ENCODE measurements at places on chromosomes 6 and 20.

DNA sequence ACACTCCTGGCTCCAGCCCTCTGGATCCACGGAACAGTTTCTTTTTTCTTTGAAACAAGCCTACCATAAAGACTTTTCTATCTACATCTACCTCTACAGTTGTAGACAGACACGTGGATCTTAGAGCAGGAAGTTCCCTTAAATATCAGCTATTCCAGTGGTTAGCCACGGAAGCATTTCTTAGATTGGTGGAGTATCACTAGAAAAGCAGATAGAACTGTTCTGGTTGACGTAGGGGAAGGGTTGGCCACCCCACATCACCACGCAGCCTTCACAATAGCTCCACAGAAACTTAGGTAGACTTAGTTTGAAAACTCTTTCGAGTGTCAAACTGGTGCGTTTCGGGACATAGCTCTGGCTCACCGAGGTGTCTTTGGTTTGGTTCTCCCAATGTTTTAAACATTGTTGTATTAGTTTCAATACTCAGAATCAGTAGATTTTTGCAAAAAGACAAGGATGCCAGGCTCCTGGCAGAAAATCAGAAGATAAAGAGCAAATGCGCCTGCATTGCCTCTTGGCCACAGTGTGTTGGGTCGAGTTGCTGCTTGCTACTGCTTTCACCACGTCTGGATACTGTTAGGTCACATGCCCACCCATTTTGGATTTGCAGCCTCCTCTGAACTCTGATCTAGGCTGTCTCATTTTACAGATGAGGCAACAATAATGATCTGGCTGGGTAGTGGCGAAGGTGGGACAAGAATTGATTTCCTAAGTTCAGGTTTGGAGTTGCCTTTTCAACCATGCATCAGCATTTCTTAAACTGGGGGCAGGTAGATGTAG is 71.5 kb upstream of the DTNBP1 start:
- no peak for DNase-seq

DNA sequence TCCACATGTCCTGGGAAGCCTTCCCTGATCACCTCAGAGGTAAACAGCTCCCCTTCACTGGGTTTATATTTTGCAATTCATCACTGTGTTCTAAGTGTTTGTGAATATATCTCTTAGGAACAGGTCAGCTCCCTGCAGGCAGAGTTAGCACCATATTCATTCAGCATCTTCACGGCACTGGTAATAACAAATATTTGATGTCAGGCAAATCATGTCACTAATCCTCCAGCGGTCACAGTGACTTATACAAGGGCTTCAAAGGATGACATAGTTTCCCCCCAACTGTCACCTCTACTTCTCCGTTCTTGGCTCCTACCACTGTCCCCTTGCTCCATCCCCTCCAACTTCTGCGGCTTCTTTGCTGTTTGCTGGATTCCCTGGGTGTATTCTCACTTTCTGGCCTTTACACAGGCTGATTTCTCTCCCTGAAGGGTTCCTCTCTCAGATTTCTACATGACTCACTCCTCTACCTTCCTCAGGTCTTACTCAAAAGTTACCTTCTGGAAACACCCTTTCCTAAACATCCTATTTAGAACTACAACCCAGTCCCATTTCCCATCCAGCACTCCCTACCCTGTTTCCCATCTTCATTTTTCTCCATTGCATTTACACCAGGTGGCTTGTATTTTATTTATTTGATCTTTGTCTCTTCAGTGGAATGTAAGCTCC is 66.6 kb downstream of the NHLRC1 start:
- DNase-seq, result no peak

DNA sequence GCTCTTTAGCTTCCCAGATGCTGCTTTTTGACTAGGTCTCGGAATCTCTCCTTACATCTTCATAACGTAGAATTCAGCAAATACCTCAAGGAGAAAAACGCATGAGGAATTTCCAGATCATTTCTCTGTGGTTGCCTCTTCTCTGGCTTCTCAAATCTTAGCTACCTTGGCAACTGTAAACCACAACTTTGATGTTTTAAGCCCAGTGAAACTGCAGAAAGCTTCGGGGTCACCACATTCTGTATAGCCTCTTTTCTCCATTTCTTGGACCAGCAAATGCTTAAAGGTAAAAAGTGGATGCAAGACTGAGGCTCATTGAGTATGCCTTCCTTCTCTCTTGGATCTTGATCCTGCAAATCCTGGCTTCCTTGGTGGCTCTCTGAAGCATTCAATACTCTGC is 125.5 kb upstream of the FBXL4 start:
- DNase-seq, result no peak

DNA sequence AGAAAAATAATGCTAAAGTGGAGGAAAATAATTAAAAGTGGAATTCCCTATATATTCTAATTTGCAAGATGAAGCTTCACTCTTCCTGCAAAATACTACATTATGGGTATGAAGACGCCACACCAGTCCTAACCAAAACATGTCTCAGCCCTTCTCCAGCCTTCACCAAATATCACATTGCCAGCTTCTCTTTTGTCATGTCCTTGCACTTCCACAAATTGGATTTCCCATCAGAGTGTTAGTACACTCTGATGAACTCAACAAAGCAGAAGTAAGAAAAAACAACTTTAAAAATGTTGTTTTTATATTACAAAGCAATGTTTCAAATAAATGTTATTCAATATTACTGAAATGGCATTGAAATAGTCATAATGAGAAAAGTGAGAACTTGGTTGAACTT is 62.4 kb upstream of the RNF146 start:
- DNase-seq, result no peak

DNA sequence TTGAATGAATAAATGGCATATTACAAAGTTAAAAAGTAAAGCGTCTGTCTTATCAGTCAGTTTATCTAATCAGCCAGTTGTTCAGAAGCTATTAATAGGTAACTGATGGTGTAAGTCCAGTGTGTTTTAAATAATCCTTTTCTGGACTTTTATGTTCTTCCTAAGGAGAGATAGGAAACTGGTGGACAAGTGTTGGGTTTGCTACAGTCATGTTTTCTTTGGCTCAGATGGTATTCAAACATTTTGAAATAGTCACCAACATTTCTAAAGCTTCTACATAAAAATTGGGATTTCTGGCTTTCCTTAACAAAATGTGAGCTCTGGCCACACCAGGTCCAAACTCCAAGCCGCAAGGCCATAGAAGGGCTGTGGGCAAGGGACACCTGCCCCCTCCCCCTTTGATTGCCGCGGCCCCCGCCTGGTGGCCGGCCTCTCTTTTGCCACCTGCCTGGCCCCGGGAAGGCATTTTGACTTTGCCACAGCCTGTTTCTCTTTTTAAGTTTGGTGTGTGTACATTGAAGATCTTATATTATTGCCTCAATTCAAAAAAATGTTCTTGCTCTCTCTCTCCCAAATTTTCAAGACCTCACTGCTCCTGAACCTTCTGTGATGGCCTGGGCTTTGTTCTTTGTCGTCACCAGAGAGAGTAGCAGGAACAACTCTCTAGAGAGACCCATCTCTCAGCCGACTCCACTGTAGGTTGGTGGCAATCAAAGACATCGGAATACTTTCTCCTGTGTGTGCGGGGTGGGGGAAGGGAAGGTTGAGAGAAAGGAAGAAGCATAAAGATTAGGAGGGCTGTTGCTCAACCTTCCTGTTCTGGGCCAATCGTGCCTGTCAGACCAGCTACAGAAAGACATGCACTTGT is 84.0 kb upstream of the ZNF217 start:
- no peak for DNase-seq

DNA sequence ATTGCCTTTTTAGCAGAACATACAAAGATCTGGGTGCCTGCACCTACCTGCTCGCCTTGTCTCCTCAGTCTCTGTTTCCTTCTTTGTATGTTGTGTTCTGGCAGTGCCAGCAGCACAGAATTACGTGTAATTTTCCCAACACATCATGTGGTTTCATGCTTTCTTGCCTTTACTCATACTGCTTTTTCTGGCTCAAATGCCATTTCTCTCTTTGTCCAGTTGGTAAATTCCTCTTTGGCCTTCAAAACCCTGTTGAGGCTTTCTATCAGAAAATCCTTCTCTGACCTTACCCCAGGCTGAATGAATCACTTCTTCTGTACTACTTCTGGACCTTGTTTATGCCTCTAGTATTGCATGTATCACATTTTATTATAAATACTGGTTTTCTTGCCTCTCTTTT is 31.8 kb downstream of the L3MBTL3 start:
- no peak for DNase-seq

DNA sequence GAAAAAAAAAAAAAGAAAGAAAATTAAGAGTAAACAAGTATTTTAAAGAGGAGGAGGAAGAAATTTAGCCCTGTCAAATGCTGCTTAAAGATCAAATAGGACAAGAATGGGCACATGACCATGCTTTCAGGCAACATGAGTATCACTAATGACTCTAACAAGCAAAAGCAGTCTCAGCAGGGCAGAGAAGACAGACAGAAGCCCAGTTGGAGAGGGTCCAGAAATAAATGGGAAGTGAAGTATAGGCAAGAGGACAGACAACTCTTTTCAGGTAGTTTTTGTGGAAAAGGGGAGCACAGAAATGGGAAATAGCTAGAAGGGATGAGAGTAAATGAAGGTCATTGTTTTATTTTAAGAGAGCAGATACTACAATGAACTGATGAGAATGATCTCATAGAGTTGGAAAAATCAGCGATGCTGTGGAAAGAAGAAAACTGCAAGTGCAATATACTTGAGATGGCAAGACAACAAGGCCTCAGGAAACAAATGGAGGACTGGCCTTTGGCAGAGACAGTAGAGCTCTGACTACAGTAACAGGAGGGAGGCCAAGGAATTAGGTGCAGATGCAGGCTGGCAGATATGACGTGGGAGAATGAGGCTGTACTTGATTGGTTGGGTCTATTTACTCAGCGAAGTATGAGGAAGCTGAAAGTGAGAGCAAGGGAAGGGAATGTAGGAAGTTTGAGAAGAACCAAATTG is 40.3 kb downstream of the KIF6 start:
- no peak for DNase-seq

Data from activated T-helper 1 cell treated with Interleukin-2 at 50 U/mL for 16 hours (primary cell).